T-helper 17 cell (primary cell): ENCODE measurements at places on chromosomes 2 and 18.

DNA sequence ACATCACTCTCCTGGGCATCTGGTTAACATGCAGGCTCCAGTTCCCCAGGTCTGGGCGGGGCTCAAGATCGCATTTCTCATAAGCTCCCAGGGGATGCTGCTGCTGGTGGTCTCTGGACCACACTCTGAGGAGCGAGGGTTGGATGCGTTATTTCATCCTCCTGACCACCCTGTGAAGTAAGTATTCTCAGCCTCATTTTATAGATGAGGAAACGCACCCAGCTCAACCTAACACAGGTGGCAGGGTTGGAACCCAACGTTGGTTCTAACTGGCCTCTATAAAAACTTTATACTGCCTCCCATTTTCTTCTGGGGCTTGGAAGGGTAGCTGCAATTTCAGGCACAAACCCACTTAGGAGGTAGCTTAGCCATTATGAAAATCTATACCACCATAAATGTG lies 120.5 kb downstream of the FAM210A start:
- no peak for DNase-seq

DNA sequence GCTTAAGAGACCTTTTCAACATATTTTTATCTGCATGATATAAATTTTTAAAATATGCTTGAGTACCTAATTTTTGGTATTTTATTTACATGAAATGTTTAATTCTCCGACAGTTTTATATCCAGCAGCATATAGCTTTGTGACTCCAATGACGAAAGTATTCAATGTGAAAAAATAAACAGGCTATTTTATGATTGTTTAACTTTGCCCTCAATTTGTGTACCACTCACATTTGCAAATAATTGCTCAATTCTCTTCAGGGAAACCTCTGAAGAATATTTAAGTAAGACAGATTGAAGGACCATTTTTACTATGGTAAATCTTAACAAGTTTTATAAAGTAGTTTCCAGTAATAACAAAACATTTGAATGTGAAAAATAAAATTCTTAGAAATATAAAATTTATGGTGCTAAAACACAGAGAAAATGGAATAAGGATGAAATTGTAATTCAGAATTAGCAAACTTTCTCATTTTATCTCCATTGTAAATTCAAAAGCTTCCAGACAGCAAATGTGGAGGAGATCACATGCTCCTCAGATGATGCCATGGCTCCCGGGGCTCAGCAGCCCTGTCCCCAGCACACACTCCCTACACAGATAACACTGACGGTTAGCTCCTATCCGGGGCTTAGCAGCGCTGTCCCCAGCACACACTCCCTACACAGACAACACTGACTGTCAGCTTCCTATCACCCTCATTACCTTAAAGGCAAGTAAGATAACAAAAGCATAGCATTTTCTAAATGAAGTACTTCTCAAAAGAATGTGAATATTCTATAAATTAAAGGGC lies 39.7 kb downstream of the SH3YL1 start:
- DNase-seq: no peak

- DNase-seq: no peak
Measured at GRCh38 chr18:63848159-63848558, 39.3 kb upstream of the SERPINB2 start.

DNA sequence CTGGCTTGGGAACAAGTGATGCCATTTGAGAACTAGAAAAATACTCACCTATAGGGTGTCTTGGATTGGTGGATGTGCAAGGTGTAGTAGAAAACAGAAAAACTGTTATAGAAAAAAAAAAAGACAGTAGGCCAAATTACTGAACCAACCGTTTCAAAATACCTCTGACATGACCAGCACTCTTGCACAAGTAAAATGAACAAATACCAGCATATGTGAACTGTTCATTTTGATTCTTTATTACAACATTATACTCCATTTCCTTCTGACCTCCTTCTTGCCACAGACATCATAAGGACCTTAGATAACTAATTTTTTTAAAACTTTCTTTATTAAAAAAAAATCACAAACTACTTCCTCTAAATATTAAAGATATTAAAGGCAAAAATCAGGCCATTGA lies 125.5 kb downstream of the ATAD2B start:
- no peak for DNase-seq

GRCh38 chr18:10354241-10354811 lies 100.1 kb upstream of the APCDD1 start:
- DNase-seq: no peak

DNA sequence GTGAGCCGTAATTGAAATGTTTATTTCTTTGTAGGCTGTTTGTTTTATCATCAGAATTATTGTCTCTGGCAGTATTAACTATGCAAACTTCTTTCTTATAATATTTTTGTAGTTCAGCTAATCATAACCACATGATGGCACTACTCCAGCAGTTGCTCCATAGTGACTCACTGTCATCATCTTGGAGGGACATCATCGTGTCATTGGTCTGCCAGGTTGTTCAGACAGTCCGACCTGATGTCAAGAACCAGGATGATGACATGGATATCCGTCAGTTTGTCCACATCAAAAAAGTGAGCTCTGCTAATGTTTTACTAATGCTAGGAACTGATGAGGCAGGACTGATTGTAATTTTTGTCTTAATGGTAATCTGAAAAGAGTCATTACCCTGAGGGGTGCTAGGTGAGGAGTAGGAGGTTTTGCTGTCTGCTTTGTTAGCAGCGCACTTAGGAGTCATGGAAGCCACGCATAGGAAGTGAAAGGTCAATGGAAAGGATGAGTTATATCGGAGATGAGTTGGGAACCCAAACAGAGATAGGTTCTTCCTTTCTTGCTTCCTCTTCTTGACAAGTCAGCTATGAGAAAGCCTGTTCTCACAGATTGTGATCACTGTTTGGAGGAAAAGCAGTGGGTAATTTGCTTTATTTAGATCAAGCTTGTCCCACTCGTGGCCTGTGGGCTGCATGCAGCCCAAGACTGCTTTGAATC lies 49.2 kb downstream of the PIKFYVE start:
- DNase-seq: no peak

DNA sequence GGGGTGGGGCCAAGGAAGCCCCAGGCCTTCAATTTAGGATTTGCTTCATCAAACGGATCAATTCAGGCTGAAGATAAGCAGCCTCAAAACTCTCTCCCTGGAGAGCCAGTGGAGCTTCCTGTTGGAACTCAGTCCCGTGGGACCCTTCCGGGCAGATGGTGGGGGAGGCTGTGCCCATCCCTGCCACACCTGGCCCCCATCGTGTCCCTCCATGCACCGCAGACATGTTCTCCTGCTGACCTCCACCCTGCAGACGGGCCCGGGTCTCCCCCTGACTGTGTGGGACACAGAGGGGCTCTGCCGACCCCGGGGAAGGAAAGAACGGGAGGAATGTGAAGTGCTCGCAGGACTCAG lies 144.2 kb downstream of the TPO start:
- no peak for DNase-seq

DNA sequence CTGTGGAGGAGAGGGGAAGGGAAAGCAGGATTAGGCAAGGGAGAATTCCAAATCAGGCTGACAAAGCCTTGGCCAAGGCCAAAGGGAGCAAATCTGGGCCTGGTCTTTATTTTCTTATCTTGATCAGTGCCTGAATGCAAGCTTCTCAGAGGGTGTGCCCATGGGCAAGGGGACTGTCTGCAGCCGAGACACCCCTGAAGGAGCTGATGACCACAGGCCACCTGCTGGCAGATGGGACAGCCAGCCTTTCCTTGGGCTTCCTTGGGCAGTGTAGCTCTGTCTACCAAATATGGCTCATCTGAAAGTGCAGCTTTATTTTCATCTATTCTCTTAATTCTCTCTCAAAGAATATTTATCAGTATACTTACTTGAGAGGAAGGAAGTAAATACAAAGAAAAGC lies 117.0 kb downstream of the PKP4 start:
- DNase-seq: no peak

- no peak for DNase-seq
Measured at GRCh38 chr2:184654945-184655344, 56.6 kb downstream of the ZNF804A start.

DNA sequence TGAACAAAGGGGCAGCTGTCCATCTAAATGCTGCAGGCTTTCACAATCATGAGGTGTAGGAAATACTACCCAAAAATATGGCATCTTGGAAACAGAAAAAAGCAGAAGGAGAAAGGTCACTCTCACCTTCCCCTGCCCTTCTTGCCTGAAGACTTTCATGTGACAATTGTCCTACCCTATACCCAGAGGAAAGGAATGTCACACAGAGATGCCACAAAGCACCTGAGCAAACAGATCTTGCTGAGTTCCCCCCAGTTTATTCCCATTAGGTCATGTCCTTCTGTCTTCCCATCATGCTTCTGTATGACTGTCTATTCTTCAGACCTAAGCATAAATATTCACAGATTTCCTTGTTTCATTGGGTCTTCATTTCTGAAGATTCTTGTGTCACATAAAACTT lies 116.6 kb upstream of the MSH6 start:
- DNase-seq: no peak

GRCh38 chr2:38750011-38750890 lies 910 bp downstream of the SRSF7 start:
- DNase-seq: peak; percentile 33

DNA sequence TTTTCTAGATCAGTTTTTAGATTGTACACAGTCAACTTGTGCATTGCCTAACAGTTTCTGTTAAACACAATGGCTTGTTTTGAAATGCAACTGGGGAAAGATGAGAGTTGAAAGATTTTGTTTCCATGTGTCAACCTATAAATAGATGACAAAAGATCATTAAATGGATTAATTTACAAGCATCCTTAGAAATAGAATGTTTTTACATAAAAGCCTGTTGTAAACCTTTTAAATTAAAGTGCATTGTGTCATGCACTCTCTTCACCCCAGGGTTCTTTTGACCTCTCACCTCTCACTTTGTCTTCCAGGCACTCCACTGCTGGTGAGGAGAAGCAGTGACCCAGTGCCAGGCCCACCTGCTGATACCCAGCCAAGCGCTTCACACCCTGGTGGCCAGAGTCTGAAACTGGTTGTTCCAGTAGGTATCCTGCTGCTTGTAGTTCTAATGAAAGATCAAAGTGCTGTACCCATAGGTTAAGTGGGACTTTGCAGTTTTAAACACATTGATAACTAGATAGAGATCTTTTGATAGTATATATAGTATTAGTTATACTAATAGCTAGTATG lies 502.1 kb downstream of the PARD3B start:
- DNase-seq: no peak

GRCh38 chr18:69400253-69400975 lies at the start of gene DOK6:
DOK6 (plus strand) TSS chr18:69400888.
- DNase-seq: no peak
